ENCODE measurements at places on chromosomes 1 and 21.
A peak's percentile ranks its signal among the peaks of the same experiment; 100 is the strongest.

- no peak for DNase-seq
Observed at GRCh38 chr1:106814418-106814817, 242.1 kb upstream of the PRMT6 start.

- DNase-seq: no peak
Observed at GRCh38 chr1:19468397-19468956, 16.9 kb downstream of the CAPZB start.

GRCh38 chr1:223006371-223006770, 136.7 kb downstream of the TLR5 start:
- peak; percentile 59 for DNase-seq

DNA sequence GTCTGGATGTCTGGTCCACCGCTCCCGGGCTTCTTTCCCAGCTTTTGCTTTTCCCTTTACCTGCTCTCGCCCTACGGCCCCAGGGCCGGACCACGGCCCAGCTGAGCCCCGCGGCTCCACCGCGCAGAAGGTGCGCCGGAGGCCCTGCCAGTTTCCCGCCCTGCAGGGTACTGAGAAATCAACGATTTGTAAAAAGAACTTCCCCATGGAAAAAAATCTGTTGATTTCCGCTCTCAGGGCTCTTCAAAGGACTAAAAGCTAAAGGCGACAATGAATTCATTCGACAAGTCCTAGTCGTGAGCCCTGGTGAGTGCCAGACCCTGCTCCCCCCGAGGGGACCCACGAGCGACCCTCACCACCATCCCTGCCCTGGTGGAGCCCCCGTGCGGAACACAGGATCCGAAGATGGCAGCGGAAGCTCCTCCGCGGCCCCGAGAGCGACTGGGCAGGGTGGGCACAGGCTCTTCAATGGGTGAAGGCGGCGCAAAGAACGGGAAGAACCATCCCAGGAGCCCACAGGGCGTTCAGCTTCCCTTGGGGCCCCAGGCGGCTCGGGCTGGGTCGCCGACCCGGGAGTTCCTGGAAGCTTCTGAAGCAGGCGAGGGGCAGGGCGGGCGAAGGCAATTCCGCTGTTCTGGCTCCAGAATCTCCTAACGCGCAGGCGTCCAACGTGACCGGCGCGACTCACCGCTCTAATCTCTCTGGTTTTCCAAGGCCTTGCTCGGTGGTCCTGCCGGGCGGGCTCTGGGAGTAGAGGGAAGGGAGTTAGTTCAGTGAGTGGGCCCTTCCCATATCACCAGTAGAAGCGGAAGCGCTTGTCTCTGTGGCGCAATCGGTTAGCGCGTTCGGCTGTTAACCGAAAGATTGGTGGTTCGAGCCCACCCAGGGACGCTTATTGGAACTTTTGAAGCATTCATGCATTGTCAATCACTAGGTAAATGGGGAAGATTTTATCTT, 6.6 kb upstream of the RNU1-2 start:
- DNase-seq: peak; percentile 69

DNA sequence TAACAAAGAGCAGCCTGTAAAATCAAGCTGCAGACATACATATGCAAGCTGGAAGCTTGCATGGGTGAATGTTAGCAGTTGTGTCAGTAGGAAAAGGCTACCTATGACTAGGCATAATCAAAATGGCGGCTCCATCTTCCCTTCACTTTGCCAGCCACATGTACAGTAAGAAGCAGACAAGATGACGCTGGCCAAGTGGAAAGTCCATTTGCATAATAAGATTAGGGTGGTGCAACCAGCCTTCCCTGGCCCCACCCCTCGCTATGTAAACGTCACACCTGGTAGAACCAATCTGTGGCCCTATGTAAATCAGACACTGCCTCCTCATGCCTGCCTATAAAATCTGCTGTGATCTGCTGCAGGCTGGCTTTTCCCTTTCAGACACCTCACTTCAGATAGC, 171.9 kb upstream of the USP25 start:
- no peak for DNase-seq

DNA sequence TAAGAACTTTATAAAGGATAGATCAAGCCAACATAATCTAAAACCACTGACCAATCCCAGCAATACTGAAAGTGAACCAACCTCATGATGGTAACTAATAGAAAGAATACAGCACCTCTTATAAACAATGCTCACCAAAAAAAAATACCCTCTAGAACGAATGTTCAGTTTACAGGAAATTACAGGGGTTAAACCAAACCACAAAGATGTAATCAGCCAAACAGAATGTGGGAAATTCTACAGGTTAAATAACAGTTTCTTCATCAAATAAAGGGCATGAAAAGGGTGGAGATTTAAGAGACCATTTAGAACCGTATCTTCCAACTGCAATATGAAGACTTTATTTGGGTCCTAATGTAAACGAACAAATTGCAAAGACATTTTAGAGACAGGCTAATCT, 30.4 kb downstream of the ARID4B start:
- DNase-seq: no peak

GRCh38 chr1:193060406-193060805, 994 bp downstream of the RO60 start:
- DNase-seq: peak; percentile 9

DNA sequence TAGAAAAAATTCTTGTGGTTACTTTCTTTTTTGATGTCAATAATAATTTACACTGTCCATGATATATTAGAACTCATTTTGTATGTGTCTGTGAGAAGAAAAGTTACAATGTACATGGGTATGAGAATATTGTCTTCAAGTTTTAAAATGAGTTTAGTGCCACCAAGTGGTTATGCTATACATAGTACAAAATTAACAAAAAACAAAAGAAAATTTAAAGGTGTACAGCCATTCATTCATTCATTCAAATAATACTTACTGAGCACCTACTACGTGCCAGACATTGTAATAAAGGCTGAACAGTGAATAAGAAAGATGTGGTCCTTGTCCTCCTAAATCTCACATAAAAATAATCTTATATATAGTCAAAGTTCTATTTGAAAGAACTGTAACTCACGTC, 27.7 kb downstream of the UCHL5 start:
- DNase-seq: no peak

DNA sequence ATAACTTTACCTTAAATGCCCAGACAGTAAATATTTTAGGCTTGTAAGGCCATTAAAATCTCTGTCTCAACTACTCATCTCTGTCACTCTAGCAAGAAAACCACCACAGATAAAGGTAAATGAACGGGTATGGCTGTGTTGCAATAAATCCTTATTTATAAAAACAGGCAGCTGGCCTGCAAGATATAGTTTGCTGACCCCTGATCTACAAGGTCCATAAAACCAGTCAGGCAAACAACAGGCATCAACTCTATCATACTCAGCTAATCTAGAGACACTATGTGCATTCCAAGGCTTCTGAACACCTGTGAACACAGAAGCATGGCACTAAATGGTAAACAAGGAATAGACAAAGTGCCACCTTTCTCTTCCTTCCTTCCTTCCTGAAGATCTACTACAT, 9.7 kb downstream of the FAF1 start:
- no peak for DNase-seq

GRCh38 chr1:104991702-104992101, 1242.0 kb downstream of the AMY1C start:
- DNase-seq: no peak

GRCh38 chr1:209534496-209535250, 48.8 kb upstream of the CAMK1G start:
- no peak for DNase-seq

- DNase-seq: no peak
Observed at GRCh38 chr1:215890438-215890837, 323.3 kb downstream of the KCTD3 start.

DNA sequence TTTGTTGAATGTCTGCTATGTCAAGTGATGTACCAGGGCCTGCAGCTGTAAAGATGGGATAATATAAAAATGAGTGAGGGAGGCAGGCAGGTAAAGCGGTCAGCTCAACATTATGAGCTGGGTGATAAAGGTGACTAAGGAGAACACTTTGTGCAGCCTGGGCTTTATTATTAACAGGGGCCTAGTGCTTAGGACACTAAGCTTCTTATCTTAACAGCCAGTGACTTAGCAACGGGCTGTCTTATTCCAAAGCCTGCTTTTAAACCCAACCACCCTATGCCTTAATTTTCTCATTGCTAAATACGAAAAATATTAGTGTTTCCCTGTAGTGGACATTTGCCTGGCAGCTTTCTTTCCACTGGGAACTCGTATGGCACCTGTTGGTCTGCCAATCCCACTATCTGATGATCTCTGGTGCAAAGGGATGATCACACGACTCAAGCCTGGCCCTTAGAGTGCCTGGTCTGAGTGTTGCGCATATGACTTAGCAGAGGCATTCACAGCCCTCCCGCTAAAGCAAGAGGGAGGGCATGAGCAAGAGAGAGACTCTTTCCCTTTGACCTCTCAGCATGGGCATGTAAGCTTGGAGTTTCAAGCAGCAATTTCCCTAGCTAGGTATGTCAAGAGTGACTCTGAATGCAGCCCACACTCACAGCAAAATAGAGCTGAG, 98.6 kb upstream of the PAPPA2 start:
- DNase-seq: no peak

DNA sequence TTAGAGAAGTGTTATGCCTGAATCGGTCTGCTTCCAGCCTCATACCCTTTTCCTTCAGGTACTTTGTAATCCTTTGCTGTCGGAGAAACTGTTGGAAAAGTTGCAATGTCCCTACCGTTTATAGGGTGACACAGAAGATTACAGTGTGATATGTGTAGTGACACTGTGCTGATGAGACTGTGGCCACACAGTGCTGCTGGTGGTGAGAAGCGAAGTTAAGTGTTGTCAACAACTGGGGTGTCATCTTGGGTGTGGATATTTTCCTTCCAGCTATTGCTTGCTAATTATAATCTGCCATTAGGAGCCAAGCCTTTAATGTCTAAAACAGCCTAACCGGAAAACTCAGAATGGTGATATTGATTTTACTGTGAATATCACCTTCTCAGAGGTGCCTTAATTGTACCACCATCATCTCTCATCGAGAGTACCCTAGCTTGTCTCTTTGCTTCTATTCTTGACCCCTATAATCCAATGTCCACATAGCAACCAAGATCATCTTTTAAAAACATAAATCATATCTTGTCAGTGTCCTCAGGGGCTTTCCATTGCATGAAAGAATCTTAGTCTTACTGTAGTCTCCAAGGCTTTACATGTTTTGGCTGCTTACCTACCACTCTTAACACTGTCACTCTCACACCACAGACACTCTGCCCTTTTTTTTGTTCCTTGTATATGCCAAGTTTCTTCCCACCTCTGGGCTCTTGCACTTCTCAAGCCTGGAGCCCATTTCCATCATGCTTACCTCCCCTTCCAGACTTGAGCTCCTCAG, 89.4 kb upstream of the PGD start:
- DNase-seq: no peak

- no peak for DNase-seq
Observed at GRCh38 chr1:85228972-85229371, 28.2 kb upstream of the SYDE2 start.

GRCh38 chr1:29177022-29177705, 4.5 kb downstream of the SRSF4 start:
- no peak for DNase-seq

GRCh38 chr1:232574077-232574476, 55.9 kb downstream of the SIPA1L2 start:
- DNase-seq: no peak

DNA sequence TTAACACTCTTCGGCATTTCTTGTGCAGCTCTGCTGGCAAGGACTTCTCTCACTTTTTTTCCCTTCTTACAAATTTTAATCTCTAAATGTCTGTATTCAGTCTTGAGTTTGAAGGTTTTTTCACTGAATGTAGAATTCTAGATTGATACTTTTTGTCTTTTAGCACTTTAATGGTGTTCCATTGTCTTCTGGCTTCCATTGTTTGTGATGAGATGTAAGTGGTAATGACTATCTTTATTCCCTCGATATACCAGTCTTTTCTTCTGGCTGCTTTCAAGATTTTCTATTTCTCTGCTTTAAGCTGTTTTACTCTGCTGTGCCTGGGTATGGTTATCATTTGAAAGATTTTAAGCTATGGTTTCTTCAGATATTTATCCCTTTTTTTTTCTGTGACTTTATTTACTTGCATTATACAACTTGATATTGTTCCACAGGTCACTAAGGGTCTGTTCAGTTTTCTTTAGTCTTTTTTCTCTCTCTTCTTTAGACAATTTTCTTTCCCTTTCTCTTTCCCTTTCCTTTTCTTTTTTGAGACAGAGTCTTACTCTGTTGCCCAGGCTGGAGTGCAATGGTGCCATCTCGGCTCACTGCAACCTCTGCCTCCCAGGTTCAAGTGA, 35.8 kb downstream of the DYRK1A start:
- DNase-seq: no peak

GRCh38 chr1:163068716-163069115, 445 bp upstream of the RGS4 start:
- DNase-seq: peak; percentile 31

GRCh38 chr1:68049941-68050878, at the start of gene DIRAS3:
Gene DIRAS3, minus strand, starts transcription at chr1:68050627. Its CDS starts 3,330 bp downstream, at chr1:68047297.
- peak; percentile 14 for DNase-seq

DNA sequence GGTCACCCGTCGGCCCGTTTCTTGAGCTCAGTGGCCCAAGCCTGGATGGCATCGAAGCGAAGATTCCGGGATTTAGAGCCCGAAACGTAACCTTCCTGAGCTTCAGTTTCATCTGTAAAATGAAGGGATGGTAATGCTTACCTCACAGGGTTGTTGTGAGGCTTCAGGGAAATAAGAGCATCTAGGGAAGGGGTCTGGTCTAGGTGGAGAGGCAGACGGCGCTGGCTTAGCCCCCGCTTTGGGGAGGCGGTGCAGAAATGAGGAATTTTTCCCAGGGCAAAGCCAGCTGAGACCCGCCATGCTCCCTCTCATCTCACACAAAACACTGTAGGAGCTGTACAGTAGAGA, 717 bp upstream of the MYCL start:
- no peak for DNase-seq

DNA sequence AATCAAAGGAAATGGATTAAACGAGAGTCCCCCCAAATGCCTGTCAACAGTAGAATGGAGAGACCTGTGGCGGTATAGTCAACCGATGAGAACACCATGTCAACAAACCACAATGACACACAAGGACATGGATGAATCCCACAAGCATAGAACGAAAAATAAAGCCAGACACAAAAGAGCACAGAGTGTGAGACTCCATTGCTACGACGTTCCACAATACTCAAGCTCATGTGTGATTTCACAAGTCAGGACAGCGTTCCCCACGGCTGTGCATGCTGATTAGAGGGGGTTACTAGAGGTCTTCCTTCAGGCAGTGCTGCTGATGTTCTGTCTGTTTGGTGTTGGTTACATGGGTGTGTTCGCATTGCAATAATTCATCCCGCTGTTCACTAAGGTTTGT, 5.8 kb upstream of the PLA2G2D start:
- no peak for DNase-seq

- no peak for DNase-seq
Observed at GRCh38 chr1:40003156-40004093, 37.1 kb upstream of the CAP1 start.

GRCh38 chr1:84691122-84691783, 992 bp upstream of the SSX2IP start:
- DNase-seq: no peak

- DNase-seq: no peak
Observed at GRCh38 chr1:49251019-49251784, 474.5 kb upstream of the BEND5 start.

- DNase-seq: no peak
Observed at GRCh38 chr21:25342816-25343215, 264.5 kb downstream of the MRPL39 start.

- DNase-seq: no peak
Observed at GRCh38 chr1:75133750-75134646, at the start of gene LHX8. Gene LHX8, plus strand, starts transcription at chr1:75134388. Its CDS starts 2,227 bp downstream, at chr1:75136615.

- no peak for DNase-seq
Observed at GRCh38 chr1:231702804-231703203, 76.2 kb downstream of the DISC1 start.

All from muscle of arm (tissue), 14 donors.